ENCODE measurements at places on chromosomes 2 and 18.

DNA sequence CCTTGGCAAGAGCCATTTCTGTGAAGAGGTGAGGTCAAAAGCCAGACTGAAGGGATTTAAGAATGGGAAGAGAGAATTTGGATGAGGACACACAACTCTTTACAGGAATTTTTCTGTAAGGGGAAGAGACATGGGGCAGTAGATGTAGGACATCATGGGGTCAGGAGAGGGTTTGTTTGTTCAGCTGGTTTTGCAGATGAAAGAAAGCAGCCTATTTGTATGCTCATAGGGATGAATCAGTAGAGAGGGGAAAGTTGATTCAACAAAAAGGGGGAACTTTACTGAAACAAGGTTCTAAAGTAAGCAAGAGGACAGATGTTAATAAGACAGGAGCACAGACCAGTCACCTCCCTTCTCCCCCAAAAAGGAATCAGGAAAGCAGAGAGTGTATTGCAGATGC is 11.2 kb downstream of the SCG2 start:
- peak; percentile 30 for DNase-seq

DNA sequence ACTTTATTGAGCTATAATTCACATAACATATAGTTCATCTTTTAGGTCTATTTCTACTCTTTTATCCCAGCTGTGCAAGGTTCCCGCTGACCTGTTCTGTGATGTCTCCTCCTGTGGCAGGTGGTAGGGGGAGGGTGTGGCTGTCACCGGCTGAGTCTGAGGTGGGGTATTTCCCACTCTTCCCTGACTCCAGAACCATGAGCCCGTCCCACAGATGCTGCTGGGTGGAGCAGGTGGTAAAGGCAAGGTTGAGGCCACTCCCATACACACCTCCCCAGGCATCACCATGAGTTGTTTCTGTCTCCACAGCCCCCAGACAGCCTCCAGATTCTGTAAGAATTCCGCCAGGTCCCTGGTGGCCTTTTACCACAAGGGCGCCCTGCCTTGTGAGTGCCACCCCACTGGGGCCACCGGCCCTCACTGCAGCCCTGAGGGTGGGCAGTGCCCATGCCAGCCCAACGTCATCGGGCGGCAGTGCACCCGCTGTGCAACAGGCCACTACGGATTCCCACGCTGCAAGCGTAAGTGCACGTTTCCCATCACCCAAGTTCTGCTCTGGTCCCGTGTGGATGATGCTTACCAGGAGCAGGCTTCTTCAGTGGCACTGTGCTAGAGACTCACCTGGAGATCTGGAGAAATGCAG is 156.9 kb downstream of the LAMA3 start:
- no peak for DNase-seq

DNA sequence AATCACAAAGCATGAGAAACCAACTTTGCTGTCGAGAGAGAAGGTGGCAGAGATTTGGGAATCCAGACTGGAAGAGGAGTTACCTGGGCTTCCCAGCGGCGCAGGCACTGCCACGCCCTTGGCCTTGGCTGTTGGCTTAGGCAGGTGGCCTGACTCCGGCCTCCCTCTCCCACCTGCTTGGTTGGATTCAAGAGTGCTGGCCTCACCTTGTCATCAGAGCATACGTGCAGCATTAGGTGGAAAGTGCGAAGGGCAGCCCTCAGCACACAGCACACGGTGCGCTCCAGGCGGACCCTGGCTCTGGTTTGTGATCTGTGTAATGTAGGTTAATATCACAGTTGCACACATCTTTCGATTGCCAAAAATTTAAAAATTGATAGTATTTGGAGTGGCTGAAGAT is 19.2 kb upstream of the ASB1 start:
- no peak for DNase-seq

- DNase-seq = no peak
These were observed 31.0 kb upstream of the MSH6 start for GRCh38 chr2:47751856-47752414.

GRCh38 chr2:154291511-154291910 is 407.0 kb upstream of the KCNJ3 start:
- DNase-seq = no peak

DNA sequence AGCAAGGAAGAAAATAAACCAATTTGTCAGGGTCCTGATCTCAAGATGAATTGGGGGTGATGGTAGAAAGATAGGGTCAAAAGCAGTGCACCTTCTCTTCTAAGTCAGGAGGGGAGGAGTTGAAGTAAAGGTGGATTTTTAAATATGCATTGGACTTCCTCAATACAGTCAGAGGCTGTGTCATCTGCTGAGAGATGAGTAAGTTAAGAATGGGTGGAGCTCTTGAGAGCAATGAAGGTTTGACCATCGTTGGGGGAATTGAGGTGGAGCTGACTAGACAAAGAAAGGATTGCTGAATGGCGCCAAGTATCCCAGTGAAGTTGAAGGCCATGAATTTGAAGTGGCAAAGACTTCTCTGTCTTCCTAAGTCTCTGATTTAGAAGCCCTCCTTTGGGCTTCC is 18.4 kb upstream of the CPO start:
- no peak for DNase-seq

GRCh38 chr18:71301596-71301995 is 1012.8 kb downstream of the SOCS6 start:
- DNase-seq = no peak

- DNase-seq = no peak
These were observed 624.0 kb upstream of the LRRTM4 start for GRCh38 chr2:78145997-78146722.

GRCh38 chr2:121002597-121002996 is 266.9 kb downstream of the GLI2 start:
- no peak for DNase-seq

- DNase-seq = no peak
These were observed 25.6 kb downstream of the COBLL1 start for GRCh38 chr2:164816046-164816445.

DNA sequence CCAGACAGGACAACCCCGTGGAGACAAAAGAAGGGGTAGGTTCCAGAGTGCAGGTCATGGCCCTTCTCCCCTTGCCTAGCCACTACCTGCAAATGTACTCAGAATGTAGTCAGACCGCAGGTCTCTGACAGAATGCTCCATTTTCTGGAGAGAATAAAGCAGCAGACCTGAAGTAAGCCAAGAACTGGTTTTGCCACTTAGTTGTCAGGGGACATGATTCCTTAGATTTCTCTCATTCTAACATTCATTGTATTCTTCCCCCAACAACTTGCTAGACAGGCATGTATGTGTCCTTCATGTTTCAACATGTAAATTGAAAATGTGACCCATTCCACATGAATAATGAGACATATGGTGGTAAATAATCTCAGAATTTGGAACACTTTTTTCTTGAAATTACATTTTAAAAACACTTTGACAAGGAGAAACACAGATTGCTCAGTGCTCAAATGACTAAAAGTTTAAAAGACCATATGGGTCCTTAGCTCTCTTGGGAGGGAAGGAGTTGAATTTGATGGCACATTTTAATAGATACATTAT is 142.4 kb downstream of the CCBE1 start:
- DNase-seq = no peak

DNA sequence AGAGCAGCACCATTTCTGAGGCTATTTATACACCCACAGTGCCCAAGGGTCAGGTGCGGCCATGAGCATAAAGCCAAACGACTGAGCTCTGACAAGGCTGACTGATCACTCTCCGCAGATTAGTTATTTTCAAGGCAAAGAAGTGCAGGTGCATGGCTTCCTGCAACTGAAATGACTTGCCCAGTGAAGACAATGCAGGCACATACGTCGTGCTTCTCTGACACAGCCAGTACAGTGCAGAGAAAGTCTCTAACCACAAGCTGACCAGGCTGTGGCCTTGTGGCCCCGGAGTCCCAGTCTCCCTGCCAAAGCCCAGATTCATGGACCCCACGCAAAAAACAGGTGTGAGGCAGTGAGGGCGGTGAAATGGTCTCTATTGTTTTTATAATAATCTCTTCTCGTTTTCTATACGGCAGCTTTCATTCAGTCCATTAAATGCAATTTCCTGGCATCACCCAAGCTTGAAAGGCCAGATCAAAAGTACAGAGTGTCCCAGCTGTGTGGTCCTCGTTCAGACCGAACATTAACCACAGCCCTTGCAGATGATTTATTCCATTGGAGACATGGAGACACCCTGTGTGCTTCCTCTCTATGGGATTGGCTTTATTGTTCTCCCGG is 447.0 kb upstream of the ID2 start:
- no peak for DNase-seq

DNA sequence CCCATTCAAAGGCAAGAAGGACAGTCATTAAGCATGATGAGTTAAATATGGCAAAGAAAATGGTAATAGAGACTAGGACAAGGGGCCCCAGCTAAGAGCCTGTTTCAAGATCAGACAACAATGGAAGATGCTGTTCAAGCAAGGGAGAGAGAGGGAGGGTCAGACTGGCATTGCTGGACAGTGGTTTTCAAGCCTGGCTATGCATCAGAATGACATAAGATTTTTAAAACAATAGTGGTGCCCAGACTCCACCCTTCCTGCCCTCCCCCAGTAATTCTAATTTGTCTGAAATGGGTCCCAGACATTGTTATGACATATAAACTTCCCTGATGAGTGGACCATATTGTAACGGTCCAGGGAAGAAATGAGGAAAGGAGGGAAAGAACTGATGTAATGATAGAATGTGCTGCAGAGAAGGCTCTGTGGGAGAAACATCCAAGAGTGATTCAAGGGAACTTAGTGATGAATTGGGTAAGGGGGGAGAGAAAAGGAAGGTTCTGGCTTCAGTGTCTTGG is 112.9 kb upstream of the TRIB2 start:
- no peak for DNase-seq

- DNase-seq = no peak
These were observed 22.5 kb downstream of the MOB4 start for GRCh38 chr2:197538412-197538811.

DNA sequence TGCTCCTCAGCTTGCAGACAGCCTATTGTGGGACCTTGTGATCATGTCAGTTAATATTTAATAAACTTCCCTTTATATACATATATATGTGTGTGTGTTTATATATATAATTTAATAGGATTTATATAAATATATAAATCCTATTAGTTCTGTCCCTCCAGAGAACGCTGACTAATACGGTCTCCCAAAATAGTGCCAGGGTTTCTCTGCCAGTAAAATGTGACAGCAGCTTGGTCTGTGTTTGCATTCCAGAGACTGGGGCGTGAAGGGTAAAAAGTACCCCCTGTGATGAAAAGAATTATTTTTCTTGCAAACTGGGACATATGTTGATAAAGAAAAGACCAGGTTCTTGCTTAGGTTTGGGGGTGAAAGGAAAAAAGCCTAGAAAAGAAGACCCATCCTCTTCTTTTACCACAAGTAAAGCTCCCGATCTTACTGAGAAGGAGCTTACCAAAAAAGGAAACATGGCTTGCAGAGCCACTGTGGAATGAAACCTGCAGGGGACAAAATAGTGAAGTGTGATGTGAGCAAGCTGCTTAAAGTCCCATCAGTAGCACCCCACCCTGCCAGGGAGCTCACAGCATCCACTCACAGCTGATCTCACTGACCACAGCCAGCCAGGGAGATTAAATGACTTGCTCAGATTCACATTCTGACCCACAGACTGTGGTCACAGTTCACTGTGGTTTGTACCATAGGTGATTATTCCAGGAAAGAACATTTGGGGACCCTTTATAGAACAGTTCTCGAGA is 110.9 kb upstream of the RMP24 start:
- no peak for DNase-seq

Data from NCI-H1092 (cell line).